ENCODE measurements at places on chromosomes 3 and 15. TPM values are rescaled to one million over a fixed set of nuclear protein-coding genes. Genes with fewer than 3 reads are reported as not detected.

The WDR93 gene
- not detected for total RNA-seq

The BLM gene
- 17.0 TPM for total RNA-seq

The TRH gene
- not detected for total RNA-seq

The PAQR5 gene
- total RNA-seq: 4.8 TPM

The MNS1 gene
- total RNA-seq: 1.1 TPM

The SEMA5B gene
- not detected for total RNA-seq

The GOLGA8O gene
- total RNA-seq: 0.44 TPM

The C2CD4B gene
- not detected for total RNA-seq

The RNF13 gene
- 53.8 TPM for total RNA-seq

The PCOLCE2 gene
- 0.57 TPM for total RNA-seq

The RASGRP1 gene
- not detected for total RNA-seq
